ENCODE measurements at places on chromosomes 11 and 22.

DNA sequence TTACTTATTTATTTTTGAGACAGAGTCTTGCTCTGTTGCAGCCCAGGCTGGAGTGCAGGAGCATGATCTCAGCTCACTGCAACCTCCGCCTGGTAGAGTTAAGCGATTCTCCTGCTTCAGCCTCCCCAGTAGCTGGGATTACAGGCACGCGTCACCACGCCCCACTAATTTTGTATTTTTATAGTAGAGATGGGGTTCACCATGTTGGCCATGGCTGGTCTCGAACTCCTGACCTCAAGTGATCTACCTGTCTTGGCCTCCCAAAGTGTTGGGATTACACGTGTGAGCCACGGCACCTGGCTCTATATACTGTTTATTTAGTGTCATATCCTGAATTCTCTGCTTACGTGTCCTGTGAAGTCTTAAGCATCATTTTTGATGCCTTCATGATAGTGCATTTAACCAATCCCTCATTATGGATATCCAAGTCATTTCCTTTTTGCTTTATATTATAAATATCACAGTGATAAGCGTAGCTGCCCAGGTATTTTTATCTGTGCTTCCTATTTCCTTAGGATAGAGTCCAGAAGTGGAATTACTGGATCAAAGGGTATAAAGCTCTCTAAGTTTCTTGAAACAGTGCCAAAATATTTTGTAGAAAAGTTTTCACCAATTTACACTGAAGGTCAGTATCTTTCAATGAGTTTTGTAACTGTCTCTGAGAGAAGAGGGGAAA lies 871 bp upstream of the SIDT2 start:
- DNase-seq: no peak

GRCh38 chr11:114197799-114198500 lies 98.2 kb upstream of the NNMT start:
- DNase-seq: no peak

DNA sequence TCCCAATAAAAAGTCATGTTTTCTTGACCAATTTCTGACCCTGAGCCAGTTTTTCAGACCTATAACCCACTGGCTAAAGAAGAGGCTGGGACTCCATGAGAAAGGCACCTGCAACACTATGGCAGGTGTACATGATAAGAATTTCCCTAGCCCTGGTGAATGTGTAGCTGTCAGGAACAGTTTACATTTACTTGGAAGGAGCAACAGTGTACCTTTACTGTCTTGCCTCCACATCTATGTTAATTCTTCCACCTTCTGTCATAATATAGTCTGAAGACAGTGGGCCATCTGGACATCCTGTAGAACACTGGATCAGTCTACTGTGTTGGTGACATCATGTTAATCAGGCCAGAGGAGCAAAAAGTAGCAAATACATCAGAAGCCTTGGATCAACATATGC lies 72.1 kb upstream of the CD82 start:
- DNase-seq: no peak

- DNase-seq: peak; percentile 70
Observed at GRCh38 chr11:69868006-69868810, 49.0 kb upstream of the FGF3 start.

DNA sequence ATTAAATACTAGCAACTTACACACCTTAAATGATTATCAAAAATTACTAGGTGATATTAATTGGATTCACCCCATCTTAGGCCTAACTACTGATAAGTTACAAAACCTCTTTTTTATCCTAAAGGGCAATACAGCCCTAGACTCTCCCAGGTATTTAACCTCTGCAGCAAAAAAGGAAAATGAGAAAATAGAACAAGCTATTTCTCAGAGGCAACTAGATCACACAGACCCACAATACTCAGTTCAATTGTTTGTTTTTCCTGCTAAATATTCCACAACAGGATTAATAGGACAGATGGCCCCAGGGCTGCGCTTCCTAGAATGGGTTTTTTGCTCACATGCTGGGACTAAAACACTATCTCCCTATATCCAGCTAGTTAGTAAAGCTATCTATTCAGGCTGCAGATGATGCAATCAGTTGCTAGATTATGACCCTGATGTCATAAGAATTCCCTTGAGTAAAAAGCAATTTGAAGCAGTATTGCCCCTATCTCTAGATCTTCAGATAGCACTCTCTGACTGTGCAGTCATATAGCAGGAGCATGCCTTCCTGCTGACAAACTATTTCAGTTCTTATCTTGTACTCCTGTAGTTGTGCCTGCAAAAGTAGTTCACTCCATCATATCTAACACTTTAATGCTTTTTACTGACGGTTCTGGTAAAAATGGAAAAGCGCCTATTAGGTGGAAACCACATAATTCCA lies 1595.5 kb upstream of the TENM4 start:
- DNase-seq: no peak

DNA sequence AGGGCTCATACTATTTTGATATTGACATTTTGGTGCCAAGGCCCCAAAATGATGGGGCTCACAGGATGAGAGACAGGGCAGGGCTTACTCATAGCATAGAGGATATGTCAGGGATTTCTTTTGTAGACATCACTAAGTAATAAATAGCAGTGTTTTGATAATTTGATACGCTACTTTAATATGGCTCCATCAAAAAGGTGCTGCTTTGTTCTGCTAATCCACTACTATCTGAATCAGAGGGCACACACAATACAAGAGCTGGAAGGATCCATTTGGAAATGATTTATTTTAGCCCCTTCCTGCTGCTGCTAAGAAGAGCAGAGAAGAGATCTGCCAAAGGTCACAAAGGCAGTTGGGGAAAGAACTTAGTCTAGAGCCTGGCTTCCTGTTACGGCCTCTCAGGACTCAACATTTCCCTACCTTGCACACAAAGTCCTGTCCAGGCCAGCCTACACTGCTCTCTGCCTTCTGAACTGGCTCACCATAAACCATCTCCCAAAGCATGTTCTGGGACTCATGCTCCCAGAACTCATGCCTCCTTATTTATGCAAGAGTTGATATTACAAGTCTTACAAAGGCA lies 261.3 kb upstream of the ARHGAP20 start:
- DNase-seq: no peak

DNA sequence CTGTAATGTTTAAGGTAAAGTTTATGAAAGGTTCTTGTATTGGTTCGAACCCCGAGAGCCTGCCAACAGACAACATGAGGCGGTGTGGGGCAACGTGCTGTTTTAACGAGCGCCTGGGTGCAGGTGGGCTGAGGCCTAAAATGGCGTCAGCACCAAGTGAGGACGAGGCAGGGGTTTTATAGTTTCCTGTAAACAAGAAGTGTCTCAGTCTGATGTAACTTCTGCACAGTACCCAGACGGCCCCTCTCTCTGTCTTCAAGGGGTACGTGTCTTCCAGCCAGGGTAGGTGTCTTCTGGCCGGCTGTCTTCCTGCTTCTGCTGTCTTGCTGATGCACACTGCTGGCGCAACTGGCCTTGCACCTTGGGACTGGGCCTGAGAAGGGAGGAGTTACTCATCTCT lies 2.7 kb downstream of the PPFIBP2 start:
- DNase-seq: no peak

DNA sequence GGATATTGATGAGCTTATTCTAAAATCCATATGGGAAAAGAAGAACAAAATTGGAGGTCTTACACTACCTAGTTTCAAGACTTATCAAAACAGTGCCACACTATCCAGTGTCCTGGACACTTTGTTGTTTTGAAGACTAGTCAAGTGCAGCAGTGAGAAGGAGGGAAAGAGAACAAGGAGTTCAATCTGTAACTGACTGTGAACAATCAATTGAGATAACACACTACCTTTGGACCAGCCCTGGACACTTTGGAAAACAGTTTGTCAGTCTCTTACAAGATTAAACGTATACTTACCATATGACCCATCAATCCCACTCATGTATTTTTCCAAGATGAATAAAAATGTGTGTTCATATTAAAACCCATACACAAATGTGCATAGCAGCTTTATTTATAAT lies 10.0 kb upstream of the CSTF3 start:
- DNase-seq: no peak

DNA sequence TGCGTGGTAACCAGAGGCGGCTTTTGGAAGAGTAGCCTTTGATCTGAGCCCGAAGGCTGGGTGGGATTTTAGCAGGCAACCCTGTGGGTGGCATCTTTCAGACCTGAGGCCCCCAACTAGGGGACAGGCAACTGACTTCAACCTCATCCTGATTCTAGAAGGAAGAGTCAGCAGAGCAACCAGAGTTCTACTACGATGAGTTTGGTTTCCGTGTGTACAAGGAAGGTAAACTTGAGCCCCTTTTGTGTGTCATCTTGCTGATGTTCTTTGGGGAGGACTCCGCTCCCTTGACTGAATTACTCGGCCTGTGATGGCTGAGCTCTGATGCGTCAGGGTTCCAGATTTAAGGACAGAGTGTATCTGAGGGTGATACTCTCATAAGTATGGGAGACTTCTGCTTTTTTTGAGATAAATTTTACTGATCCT lies 31.6 kb downstream of the SGSM3 start:
- no peak for DNase-seq

DNA sequence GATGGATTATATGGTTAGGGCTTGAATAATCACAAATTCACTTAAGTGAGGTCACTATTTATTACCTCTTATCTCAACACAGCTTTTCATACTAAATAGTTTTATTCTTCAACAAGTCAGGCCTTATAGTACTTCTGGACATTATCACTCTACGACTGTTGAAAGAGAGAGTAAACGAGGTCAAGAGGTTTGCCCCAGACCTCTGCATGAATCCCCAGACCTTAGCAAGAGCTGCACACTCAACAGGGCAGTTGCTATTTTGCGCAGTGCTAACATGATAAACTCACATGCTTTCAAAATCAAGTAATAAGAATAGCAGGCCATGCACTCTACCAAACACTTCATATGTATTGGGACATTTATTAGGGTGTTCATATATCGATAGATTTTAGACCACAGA lies 60.5 kb downstream of the DDI1 start:
- no peak for DNase-seq

- DNase-seq: no peak
Observed at GRCh38 chr11:46130286-46130940, 9.2 kb upstream of the PHF21A start.

- DNase-seq: no peak
Observed at GRCh38 chr11:32154275-32154674, 63.4 kb downstream of the RCN1 start.

GRCh38 chr11:64358536-64358906 lies 441 bp upstream of the RPS6KA4 start:
- no peak for DNase-seq

DNA sequence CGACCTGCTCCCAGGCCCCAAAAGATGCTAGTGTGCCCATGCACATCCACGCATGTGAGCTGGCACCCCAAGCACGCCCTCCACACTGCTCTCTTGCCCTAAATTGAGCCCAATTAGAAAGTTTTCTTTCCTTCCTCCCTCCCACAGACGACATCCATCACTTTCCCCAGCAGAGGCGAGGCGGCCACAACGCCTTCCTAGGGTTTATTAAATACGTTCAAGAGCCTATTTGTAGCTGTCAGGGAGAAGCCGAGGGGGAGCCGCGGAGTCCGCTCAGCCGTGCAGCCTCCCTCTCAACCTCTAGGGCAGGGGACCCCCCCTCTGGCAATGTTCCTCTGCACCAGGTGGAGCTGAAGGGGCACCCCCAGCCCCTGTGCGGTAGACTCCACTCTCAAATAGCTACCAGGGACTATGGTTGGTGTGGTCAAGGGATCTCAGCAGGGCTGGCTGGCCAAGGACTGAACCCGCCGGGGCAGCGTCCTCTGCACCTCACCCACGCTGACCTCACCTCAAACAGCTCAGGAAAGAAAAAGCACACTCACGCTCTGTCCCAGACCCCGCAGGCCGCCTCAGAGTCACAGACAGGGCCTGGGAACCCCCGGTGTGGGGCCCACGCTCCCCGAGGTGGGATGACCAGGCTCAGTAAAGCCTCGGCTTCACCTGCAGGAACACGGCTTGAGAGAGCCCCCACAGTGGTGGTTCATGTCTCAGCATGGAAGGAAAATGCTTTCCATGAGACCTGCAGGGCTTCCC lies 152.4 kb downstream of the DSCAML1 start:
- no peak for DNase-seq

DNA sequence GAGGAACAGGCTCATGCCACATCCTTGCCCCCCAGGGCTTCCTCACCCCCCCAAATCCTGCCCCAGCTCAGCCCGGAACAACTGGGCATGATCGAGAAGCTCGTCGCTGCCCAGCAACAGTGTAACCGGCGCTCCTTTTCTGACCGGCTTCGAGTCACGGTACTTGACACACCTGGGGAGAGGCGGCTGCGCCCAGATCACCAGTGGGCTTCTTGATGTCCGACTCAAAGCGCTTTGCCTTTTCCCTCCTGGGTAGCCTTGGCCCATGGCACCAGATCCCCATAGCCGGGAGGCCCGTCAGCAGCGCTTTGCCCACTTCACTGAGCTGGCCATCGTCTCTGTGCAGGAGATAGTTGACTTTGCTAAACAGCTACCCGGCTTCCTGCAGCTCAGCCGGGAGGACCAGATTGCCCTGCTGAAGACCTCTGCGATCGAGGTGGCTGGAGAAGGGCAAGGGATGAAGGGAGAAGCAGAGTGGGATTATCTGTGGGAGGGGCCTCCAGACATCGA lies 3.5 kb downstream of the NR1H3 start:
- no peak for DNase-seq

DNA sequence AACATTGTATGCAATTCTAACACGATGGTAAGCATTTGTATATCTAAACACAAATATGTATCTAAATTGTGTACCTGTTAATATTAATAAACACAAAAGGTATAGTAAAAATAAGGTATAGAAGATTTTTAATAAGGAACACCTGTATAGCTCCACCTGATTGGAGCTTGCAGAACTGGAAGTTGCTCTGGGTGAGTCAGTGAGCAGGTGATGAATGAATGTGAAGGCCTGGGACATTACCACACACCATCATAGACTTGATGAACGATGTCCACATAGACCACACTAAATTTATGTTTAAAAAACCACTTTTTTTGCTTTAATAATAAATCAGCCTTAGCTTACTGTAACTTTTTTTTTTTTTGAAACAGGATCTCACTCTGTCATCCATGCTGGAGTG lies 97.6 kb upstream of the CLMP start:
- DNase-seq: no peak

DNA sequence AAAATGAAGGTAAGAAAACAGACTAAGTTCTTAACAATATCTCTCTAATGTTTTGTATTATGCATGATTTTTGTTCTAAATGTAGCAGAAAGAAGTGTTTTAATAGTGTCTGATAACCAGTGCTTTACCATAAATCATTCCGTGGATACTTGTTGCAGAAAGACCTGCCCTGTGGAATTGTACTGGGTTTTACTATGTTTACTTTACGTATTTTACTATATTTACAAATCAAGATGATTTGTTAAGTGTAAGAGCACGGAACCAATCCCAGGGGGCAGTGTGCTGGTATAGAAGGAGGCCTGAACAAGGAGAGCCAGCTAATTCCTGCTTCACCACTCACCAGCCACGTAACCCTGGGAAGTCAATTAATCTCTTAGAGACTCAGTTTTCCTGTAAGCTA lies 1.4 kb downstream of the HTR3B start:
- DNase-seq: no peak

DNA sequence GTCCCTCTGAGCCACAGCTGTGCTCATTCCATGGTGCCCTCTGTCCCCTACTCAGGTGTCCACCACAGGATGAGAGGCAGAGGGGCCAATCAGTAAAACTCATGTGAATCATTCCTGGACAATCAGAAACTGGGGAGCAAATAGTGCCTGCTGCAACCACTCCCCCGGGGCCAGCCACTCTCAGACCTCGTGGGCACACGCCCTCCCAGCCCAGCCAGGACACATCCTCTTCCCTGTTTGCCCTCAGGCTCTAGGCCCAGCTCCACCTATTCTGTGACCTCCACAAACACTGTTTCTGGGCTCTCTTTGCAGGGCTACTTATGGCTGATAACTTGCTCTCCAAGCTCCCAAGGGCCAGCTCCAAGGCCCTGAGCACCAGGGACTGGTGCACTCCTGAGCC lies 14.0 kb upstream of the KCTD14 start:
- no peak for DNase-seq

GRCh38 chr11:88203604-88204003 lies 28.4 kb upstream of the RAB38 start:
- DNase-seq: no peak

Data from right renal cortex interstitium (tissue), 3 donors.